ENCODE measurements at places on chromosomes 12 and 14.

DNA sequence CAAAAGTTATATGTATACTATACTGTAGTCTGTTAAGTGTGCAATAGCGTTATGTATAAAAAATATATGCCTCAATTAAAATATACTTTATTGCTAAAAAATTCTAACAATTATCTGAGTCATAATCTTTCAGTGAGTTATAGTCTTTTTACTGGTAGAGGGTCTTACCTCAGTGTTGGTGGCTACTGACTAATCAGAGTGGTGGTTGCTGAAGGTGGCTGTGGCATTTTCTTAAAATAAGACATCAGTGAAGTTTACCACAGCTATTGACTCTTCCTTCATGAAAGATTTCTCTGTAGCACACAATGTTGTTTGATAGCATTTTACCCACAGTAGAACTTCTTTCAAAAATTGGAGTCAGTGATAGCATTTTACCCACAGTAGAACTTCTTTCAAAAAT, 23.4 kb downstream of the POLR3B start:
- no peak for DNase-seq

GRCh38 chr14:105049753-105050550, 15.3 kb downstream of the GPR132 start:
- DNase-seq: no peak

DNA sequence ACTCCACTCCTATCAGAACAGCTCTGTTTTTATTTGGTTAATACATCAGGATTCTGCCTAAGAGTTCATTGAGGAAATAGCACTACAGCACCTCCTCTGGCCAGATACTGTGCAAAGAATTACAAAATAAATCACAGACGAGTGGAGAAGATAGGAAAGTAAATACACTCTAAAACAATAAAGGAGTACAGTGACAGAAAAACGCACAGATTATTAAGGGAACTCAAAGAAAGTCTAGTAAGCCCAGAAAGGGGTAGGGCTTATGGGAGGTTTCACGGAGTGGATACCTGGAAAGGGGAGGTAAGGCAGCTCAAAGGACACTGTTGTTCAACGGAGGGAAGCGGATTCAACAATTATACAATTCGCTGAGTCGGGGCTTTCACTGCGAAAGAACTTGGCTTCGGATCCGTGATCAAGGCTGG, 5.5 kb downstream of the OR10AD1 start:
- DNase-seq: peak; percentile 55

DNA sequence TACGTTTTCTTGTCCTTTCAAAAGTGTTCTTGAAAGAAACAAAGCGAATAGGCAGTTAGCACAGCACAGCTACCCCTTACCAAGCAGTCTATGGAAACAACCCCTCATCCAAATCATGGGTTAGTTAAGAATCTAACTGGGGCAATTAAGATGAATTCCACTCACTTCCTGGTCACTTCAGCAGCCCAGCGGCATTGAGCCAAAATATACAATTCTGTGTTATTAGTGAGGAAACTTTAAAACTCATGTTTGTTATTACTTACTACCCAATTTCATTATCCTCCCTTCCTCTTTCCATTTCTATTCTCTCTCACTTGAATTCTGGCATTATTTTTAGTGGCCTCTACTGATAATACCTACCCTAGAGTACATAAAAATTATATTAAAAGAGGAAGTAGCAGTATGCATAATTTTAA, 121.4 kb downstream of the PPHLN1 start:
- peak; percentile 53 for DNase-seq

DNA sequence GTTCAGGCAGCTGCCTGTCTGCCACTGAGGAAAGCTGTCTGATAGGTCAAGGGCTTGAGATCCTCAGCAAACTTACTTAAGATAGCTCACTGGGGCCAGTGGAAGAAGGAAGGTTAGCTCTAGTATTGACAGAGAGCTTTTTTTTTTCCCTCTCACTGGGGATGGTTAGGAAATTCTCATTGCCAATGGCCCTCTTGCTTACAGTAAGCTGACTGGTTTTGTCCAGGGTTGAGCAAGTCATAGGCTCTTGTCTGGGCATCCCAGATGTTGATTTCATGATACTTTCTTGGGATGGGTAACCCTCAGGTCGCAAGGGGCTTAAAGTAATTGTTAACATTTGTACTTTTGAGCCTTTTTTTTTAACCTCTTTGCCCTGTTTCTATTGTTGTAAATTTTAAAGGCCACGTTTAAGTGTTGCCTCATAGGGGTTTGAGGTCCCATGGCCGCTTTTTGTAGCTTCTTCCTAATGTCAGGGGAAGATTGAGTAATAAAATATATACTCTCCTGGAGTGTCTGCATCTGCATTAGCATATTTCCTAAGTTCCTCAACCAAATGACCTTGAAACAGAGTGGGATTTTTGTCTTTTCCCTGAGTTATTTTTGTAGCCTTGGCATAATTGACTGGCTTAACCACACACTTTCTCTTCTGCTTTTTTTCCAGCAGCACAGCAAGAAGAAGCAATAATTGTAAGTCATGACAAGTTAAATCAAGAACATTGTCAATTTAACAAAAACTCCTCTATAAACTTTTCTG, 716.0 kb downstream of the LRFN5 start:
- no peak for DNase-seq

DNA sequence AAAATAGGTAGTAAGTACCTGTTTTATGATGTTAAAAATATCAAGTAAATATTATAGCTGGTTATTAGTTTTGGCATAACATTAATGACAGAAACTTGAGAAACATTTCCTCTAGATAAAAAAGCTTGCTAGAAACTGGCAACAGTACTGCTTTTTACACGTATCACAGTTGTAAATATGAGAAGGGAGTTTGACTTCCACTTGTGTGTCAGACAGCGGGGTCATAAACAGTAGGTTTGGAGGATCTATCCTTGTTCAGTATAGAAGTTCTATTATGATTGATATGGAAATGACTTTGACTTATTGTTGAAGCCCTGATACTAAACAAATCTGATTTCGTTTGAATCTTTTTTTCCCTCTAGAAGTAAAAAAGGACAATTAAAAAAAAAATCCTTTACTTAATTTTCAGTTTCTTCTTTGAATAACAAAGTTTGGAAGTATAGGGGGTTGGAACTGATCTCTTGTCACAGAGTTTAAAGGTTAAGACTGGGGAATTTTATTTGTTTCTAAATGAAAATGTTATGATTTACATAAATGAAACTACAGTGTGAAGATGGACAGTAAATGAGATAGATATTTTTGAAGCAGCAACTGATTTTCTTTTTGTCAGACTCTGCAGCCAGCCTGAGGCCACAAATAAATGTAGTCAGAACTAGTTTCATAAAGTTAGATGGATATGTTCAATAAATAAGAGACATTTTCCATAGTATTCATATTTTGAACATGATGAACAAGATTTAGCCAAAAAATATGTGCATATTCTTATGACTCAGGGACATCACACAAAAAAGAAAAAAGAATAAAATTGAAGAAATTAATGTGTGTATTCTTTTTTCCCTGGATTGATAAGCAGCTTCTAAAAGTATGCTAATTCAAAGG, 50.1 kb downstream of the WNK1 start:
- peak; percentile 51 for DNase-seq

DNA sequence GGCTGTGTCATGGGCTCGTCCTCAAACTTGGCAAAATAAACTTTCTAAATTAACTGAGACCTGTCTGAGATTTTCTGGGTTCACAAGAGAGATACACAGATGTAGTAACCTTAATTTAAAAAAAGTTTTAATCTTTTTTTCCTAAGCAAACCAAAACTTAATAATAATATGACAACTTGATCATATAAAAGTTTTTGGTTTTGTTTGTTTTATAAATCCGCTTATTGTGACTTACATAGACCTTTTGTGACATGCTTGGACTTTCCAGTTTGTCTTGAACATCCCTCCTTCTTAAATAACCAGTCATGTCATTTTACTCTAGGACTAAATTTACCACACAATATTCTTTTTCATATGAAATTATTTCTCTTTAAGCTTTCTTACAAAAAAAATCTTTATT, 8.5 kb downstream of the RDH12 start:
- no peak for DNase-seq

DNA sequence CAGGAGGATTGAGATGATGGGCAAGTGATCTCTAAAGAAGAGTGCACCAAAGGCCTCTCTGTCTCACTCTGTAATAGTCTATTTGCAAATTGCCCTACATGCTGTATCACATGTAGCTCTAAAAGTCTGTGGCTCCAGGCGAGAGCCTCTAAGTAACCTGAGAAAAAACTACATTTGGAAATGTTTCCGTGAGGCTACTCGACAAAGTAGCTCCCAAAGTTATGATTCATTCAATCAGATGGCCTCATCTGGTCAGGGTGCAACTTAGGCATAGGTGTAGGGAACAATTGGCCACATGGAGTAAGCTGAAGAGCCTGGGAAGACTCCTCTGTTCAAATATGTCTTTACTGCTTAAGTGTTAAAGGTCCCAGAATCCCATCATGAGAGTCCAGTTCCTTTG, 155.4 kb upstream of the PLEKHG7 start:
- DNase-seq: no peak

- no peak for DNase-seq
Observed at GRCh38 chr14:88668448-88669116, 105.7 kb downstream of the ZC3H14 start.

- DNase-seq: no peak
Observed at GRCh38 chr12:108308395-108309085, 30.6 kb downstream of the CMKLR1 start.

- peak; percentile 32 for DNase-seq
Observed at GRCh38 chr12:45732936-45733335, 3.4 kb downstream of the ARID2 start.

DNA sequence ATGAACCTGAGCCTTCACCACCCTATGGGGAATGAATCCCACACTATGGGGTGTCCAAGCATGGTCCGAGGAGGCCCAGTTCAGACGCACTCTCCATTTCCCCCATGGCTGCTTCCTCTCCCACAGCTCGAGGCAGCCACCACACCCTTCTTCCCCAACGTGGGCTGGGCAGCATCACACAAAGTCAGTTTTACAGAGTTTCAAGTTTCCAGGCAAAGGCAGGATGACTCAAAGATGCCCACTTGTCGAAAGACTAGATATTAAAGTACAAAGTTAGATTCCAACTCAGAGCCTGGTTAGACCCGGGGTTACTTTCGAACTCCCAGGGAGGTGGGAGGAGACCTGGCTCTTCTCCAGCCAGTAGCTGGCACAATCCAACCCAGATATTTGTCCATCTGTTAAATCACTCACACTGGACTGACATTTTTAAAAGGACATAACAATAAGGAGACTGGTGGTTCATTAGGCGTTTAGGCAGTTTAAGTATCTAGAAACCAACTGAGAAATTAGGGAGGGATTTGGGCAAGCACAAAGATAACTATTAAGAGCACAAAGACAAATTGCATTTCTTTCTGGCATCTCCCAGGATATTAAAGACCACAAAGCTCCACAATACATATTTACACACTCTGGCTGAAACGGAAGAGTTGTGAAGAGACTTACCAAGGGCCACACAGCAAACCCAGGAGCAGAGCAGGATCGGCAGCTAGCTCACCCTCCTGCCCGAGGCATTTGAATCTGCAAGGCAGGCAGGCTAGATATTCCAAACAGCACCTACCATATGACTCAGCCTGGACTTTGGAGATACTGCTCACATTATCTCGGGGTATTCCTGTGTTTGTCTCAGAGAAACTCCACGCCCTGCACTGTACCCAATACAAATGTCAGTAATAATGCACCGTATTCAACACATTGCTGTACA, 34.8 kb downstream of the TMCC3 start:
- DNase-seq: peak; percentile 44

GRCh38 chr14:104585966-104586697, 6.6 kb downstream of the C14orf180 start:
- peak; percentile 43 for DNase-seq

GRCh38 chr12:14884458-14884878, 1.2 kb downstream of the MGP start:
- DNase-seq: peak; percentile 90

- peak; percentile 33 for DNase-seq
Observed at GRCh38 chr14:84750763-84751554, 779.0 kb upstream of the FLRT2 start.

GRCh38 chr14:24971255-24971654, 78.7 kb downstream of the STXBP6 start:
- DNase-seq: peak; percentile 16
